ENCODE measurements at places on chromosomes 2 and 18.

DNA sequence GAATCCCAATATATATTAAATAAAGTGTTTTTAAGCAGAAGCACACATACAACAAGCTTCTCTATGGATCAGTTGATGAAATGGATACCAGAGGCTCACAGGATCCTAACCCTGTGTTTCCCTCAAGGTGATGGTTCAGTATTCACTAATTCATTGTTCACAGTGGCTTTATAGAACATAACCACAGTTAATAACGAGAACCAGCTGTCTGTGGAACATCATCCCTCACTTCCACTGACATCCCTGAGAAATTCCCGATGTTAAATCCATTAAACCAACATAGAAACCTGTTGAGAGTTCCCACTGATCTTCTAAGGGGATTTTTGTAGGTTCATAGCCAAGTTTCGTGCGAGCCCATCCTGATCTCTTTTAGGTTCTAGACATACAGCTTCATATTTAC is 29.0 kb downstream of the CCDC195 start:
- DNase-seq = no peak

DNA sequence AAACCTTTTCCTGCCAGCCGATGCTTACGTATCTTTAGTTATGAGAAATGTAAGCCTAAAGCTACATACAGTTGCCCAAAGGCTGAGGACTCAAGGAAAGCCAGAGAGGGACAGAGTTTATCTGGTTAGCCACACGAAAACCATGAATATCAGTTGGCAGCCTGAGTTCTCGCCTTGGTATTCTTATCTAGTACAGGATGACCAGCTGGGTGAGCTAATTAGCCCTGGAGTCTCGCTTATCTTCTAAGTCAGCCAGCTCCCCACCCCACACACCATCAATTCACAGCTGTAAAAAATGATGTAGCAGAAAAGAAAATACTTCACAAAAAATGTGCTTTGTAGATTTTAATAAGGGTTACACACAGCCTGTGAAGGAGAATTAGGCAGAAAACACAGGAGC is 617.5 kb upstream of the SOX11 start:
- no peak for DNase-seq

GRCh38 chr18:49241852-49242251 is 218.6 kb downstream of the DYM start:
- DNase-seq = no peak

GRCh38 chr2:97936199-97936598 is 59.5 kb downstream of the TMEM131 start:
- no peak for DNase-seq

DNA sequence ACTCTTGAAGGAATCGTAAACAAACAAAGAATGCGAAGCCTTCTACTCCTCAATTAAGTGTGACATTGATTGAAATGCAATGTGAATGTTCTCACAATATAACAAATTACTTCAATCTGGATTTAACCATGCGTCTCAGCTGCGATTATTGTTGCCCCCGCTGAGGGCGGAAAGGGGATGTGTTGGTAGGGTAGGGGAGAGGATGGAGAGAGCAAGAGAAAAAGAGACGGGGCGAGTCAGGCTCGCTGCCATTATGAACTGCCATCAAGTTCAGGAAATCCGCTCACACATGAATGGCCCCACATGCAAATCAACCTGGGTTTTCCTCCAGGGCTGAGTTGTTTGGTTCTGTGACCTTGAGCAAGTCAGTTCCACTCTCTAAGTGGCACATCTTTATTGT is 129.8 kb downstream of the PXDN start:
- DNase-seq = no peak

DNA sequence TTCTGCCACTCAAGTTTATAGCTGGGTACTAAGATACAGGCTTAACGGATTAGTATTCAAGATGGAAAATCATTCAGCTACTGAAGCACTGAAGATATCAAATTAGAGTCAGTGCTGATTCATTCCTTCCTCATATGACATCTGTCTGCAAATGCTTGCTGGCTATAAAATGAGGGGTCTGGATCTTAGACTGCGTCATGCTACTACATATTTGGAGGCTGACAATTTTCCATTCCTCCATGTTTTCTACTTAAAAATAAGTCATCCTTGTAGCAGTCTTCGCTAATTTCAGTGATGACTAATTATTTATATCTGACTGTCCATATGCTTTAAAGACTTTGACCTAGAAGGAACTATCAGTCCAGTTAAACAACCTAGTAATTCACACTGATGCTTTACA is 233.4 kb downstream of the RIT2 start:
- no peak for DNase-seq

GRCh38 chr18:28581521-28582071 is 404.7 kb upstream of the CDH2 start:
- no peak for DNase-seq

- no peak for DNase-seq
Observed at GRCh38 chr2:64092502-64092901, 51.7 kb downstream of the PELI1 start.

DNA sequence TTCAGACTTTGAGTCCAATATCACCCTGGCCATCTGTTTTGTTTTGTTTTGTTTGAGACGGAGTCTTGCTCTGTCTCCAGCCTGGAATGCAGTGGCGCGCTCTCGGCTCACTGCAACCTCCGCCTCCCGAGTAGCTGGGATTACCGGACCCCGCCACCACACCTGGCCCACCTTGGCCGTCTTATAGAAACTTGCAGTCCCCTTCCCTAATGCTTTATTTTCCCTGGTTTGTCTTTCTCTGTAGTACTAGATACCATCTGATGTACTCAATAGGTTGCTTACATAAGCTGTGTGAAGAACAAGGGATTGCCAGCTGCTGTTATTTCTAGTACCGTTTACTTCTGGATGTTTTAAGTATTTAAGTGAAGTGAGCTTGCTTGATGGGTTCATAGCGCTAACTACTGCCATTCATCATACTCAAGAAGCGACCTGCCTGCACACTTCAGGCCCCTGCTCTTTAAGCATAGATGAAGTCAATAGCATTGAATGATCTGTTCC is 1.2 kb downstream of the RPL31 start:
- DNase-seq = no peak

GRCh38 chr2:105581555-105581944 is 163.2 kb upstream of the NCK2 start:
- DNase-seq = no peak

- no peak for DNase-seq
Observed at GRCh38 chr2:10234409-10235094, 68.2 kb upstream of the HPCAL1 start.

DNA sequence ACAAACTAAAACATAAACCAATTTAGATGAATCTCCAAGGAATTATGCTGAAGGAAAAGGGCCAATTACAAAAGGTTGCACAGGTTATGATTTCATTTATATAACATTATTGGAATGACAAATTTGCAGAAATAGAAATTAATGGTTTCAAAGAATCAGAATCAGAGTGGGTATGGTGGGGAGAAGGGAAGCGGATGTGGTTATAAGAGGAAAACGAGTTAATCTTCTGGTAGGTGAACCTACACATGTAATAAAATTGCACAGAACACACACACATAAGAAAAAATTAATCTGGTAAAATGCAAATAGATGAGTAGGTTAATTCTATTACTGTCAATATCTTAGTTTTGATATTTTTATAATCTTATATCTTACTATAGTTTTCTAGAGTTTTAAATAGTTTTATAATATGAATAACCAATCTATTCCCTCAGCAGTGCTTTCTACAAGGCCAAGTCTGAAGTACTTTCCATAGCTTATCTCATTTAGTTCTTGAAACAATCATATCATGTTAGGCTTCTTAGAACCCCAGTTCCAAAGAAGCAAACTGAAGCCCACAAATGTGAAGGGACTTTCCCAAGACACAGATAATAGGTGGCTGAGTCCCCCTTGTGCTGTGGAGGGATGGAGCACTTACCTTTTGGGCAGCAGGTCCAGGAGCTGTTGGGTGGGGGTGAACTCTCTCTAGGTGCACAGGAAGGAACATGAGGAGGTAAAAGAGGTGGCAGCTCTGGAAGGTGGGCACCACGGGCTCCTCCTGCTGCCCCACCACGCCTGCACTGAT is 31.5 kb downstream of the ZNF519 start:
- peak; percentile 2 for DNase-seq
